Naive thymus-derived CD4-positive, alpha-beta T cell (primary cell): ENCODE measurements at places on chromosomes 2 and 18.

DNA sequence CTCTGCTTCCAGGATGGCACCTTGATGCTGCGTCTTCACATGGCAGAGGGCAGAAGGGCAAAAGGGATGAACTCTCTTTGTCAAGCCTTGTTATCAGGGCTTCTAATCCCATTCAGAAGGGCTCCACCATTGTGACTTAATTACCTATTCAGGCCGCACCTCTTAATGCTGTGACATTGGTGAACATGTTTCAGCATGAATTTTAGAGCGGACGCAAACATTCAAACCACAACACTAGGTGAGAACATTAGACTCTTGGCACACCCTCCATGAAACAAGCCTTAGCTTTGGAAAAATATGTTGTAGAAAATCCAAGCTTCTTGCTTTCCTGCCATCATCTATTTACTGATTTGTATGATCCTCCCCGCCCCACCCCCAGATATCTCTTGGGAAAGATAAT is 17.9 kb downstream of the DAW1 start:
- DNase-seq, result no peak

DNA sequence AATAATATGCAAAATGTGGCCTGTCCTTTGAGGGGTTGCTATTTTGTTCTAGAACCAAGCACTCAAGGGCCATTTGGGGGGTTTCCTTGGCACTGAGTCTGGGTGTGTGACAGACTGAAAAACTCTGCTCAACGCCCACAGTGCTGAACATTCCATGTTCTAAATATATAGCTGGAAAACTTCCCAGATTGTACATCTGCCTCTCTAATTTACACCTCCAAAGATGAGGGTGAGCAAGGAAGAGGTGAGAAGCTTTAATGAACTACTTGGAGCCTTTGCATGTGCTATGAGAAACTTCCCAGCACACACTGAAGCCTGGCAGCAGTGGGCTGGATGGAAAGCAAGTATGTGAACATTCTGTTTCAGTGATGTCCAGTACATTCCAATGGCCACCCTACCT is 296.7 kb upstream of the KCNH7 start:
- no peak for DNase-seq

DNA sequence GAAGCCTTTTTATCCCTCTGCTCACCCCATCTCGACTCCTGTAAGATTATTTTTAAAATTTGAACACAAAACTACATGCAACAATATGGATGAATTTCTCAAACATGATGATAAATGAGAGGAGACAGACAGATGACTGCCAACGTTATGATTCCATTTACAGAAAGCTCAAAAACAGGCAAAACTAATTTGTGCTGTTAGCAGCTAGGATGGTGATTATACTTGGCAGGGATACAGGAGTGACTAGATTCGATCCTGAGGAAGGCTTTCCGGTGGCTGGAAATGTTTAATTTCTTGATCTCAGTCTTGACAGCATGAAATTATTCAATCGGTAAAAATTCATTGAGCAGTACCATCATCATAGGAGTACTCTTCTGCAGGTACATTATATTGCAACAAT is 163.4 kb upstream of the SH3BP4 start:
- DNase-seq, result no peak

- no peak for DNase-seq
These were observed 716.2 kb upstream of the FANCL start for GRCh38 chr2:58957188-58957840.

DNA sequence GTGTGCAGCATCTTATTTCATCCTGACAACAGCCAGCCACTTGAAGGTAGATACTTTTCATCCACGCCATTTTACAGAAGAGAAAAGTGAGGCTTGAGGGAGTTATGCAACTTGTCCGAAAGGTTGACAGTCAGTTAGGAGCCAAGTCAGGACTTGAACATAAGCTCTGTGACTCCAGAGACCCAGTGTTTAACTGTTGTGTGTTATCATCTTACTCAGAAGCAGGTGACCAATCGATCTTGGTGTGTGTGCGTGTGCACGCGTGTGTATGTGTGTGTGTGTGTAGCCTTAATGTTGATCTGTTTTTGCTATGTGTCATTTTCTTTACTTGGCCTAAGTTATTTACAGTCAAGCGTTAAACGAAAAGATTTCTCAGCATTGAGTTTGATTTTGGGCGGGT is 22.0 kb downstream of the DRC1 start:
- DNase-seq, result no peak

DNA sequence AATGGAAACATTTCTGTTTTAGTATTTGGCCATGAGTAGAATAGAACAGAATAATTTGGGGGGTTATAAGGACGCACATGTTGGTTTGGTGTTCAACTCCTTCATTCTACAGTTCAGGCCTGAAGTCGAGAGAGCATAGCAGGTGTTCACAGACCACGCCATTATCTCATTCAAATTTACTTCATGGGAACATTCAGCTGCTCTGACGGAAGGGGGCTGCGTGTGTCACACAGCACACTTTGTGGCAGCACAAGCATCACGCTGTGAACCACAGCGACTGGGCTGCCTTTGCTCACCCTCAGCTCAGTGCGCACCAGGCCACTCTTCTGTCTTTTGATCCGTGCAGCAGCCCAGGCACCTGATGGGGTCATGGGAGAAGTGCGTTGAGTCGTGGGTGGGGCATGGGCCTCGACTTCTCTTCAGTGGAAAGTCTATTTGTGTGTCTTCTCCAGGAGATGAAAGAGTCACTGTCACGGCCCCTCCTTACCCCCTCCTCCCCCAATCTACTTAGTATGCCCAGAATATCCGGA is 348.6 kb upstream of the SALL3 start:
- no peak for DNase-seq

DNA sequence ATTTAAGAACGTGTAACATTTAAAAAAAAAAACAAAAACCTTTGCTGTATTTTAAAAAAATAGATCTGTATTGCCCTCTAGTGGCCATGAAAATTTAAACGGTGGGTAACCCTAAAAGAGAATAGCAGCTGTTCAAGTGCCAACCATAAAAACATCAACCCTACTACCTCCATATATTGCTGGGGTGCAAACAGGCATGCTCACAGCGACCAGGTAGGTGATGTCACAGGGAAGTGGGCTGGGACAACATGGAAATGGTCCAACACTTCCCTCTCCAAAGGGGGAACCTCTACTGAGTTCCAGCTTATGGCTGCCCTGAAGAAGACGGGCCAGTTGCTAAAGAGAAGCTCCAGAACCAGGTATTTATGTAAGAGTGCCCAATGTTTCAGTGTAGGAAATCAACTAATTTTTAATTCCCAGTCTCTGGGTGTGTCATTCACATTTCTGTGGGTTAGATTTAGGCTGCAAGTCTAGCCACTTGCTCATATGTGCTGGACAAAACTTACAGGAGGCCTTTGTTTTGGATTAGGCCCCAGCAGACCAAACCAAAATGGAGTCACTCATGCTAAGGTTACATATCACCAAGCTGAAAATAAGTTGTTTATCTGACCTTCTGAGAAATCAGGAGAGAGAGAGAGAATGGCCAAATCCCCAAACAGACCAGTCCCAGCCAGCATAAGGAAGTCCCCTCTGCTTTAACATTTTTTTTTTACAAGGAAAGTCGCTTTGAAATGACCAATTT is 54.5 kb downstream of the SKA1 start:
- no peak for DNase-seq
